Mammary microvascular endothelial cell (primary cell): ENCODE measurements at places on chromosomes 7 and 10. TPM values are rescaled to one million over a fixed set of nuclear protein-coding genes. Genes with fewer than 3 reads are reported as not detected.

Gene TMEM184A
- 0.07 and 0.25 TPM in 2 replicates for total RNA-seq

Gene IQCE
- total RNA-seq = 12.0 and 26.0 TPM in 2 replicates

Gene ACBD5
- total RNA-seq = 15.2 and 16.5 TPM in 2 replicates

Gene CEP55
- 83.6 and 85.5 TPM in 2 replicates for total RNA-seq

Gene MSS51
- 0.30 and 0.40 TPM in 2 replicates for total RNA-seq
